ENCODE measurements at places on chromosomes 13 and 19.

- DNase-seq, result no peak
Measured at GRCh38 chr13:80133631-80134261, 207.2 kb downstream of the SPRY2 start.

GRCh38 chr13:48412881-48413351, at the start of gene LPAR6:
Gene LPAR6, minus strand, starts transcription at chr13:48413113. Its CDS starts 690 bp downstream, at chr13:48412423.
- DNase-seq, result no peak

DNA sequence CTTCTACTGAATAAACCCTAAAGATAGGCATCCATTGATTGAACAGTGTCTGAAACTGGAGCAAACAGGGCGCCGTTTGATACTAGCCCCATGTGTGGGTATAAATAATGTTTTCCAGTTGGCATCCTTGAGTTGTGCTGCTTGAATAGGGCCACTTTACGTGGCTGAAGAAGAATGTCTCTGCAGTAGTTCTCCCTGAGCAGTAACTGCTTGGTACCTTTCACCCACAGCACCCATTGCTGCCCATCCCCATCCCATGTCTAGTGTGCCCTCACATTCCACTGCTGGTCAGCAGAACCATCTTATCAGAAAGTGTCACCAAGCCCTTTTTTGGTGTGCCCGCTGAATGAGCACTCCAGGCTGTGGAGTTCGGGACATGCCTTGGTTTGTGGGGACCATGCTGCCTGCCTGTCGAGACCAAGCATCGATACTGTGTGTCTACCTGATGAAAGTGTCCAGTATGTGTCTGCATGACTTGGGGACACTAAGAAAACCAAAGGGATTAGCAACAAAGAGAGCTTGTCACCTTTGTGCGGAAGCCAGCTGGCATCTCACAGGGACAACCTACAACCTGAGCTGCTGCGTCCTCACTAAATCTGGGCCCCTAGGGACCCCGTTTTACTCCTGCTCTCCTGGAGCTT, 162.0 kb downstream of the TM9SF2 start:
- no peak for DNase-seq

GRCh38 chr13:101875717-101876393, 423.4 kb downstream of the ITGBL1 start:
- DNase-seq, result no peak

DNA sequence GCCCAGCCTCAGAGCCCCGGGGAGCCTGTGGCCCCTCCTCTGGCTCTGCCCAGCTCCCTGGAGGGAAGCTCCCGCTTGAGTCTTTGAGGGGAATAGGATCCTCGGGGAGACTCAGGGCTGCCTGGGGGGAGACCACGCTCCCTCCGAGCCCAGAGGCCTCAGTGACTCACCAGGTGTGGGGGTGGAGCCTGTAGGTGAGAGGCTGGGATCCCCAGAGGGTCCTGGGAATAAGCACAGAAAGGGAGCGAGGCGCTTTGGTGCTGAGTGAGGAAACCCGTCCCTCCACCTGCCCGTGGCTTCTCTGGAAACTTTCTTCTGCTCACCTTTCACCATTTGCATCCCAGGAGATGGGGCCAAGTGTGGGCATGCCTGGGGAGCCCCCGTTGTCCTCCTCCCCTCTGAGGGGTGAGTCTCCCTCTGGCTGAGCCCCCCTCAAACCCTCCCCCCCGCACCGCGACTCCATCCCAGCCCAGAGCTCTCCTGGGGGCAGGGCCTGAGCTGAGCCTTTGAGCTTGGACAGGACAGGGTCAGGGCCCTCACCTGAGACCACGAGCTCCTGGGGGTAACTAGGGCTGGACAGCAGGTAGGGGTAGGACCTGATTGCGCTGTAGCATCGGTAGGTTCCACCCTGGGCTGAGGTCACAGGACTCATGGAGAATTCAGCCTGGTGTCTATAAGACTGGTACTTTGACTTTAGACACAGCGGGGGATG, 2.7 kb downstream of the LILRB5 start:
- no peak for DNase-seq

GRCh38 chr13:46232281-46232680, 20.6 kb downstream of the LRRC63 start:
- no peak for DNase-seq

DNA sequence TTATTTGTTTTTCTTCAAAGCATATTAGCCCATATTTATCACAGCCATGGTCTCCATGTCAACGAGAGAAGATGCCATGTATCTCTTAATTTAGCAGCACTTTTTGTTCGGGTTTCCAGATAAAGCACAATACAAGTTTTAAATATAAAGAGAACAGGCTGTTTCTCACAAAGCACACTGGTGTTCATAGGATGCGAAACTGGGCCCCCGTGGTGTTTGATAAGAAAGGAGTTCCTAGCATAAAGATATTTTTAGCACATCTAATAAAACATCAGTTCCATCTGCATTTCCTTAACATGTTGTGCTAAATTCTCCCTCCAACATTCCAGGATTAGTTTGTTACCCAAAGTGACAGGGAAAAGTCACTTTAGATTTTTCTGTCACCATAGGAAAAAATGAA, 72.4 kb upstream of the EDNRB start:
- DNase-seq, result no peak

DNA sequence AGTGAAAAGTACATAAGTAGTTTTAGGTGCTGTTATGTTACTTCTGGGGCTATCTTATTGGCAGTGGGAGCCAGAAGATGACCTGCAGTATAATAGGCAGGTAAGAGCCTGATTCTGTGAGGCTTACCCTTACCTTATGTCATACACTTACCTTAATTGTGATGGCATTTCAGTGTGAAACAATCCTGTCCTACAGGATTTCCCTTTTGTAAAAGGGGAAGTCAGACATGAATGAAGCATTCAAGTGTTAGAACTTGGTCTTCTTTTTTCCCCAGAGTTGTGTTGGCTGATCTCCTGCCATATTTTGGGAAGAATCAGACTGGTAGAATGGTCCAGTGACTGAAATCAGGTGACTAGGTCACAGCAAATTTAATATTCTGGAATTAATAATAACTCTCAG, 55.2 kb downstream of the SGCG start:
- DNase-seq, result no peak

DNA sequence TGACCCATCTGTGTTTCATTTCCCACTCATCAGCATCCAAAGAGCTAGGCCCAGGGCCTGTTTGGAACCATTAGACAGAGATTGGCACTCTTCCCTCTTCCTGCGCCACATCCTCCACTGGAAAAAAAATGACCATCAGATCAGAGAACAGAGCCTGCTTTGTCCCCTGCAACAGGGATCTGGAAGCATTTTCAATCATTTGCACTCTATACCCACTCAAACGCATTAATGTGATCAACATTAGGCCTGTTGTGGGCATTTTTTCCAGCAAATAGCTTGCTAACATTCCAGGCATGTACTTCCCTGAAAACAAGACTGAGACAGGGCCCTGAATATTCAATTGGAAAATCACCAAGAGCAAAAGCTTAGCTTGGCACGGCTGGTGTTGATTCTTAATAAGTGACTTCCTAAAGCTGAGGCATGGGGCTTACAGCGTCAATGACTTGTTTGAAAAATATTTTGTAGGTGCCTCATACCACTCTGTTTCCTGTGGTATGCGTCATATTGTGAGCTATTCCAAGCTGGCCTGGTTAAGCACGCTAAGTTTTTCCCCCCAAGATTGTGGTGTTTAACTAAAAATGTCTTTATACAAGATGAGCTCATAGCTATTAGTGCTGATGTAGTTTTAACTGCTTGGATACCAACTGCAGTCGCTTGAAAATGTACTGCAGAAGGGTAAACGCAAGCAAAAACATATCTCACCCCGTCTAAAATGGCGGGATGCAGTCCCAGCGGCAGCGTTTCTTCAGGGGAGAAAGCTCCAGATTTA, 404.4 kb downstream of the SPRY2 start:
- DNase-seq, result no peak

DNA sequence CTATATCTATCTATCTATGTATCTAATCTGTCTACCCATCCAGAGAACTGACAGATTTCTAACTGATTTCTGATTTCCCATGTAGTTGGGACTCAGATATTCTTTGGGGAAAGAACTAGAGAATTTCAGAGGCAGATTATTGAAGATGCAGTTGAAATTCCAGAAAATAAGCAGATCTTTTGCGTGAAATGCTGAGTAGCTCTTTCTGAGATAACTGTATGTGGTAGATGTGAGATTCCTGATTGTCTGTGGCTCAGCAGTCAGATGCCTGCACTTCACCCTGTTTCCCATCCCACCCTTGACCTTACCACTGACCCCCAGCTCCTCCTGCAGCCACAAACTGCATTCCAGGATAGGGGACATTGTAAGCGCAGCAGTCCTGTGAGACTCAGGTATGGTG, 61.5 kb downstream of the DGKH start:
- no peak for DNase-seq

GRCh38 chr13:99590519-99591011, 89.3 kb downstream of the TM9SF2 start:
- no peak for DNase-seq

- no peak for DNase-seq
Measured at GRCh38 chr13:103358255-103358932, 292.2 kb upstream of the SLC10A2 start.

DNA sequence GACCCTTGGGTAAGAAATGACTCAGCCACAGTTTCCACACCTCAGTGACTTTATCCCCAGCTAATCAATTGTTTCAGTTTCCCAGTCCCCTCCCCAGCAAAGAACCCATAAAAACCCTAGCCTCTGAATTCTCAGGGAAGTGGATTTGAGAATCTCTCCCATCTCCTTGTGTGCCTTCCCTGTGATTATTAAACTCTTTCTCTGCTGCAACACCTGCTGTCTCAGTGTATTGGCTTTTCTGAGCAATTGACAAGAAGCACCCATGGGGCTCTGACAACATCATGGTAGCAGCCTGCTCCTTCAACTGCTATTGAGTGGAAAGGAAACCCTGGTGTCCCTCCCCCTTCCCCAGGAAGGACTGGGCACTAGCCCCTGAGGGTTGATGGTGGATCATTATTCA, 73.7 kb downstream of the UQCRFS1 start:
- no peak for DNase-seq

- no peak for DNase-seq
Measured at GRCh38 chr19:17109962-17110598, 34.5 kb downstream of the MYO9B start.

All from stimulated activated CD8-positive, alpha-beta memory T cell treated with anti-CD3 and anti-CD28 coated beads, Interleukin-7, amount 100 ng/mL, for 1 hour (primary cell).